ENCODE measurements at places on chromosomes 13 and 19.

GRCh38 chr19:48629599-48630295 is 7.4 kb downstream of the DBP start:
- ATAC-seq: no peak

DNA sequence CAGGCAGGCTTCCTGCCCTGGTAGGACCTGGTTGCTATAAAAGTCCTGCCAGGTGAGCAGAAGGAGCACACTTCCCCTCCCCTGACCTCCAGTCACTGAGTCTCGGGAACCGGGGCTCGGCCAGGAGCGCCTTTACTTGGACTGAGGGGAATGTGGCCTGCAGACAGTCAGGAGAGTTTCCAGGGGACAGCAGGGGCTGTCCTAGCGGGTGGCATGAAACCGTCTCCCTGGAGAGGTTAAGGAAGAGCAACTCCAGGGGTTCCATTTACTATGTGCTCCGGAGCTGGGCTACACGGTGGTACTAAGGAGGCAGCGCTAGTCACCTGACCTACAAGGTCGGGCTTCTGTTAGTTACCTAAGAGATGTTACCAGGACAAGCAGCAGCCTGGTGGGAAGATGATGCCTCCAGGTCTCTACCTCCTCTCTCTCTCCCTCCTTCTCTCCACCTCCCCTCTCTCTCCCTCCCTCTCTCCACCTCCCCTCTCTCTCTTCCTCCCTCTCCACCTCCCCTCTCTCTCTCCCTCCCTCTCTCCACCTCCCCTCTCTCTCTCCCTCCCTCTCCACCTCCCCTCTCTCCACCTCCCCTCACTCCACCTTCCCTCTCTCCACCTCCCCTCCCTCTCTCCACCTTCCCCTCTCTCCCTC is 4.1 kb upstream of the CNOT3 start:
- no peak for ATAC-seq

- ATAC-seq: peak; percentile 97
Measured at GRCh38 chr19:45667620-45668341, at the start of gene GIPR. TSS of gene GIPR (plus strand) at chr19:45668221. CDS start at chr19:45669521, 1,300 bp downstream.

- ATAC-seq: no peak
Measured at GRCh38 chr13:103876571-103876970, 810.4 kb upstream of the SLC10A2 start.

- no peak for ATAC-seq
Measured at GRCh38 chr13:61136093-61136492, 279.6 kb downstream of the PCDH20 start.

GRCh38 chr19:14470031-14470876 is 4.9 kb downstream of the PTGER1 start:
- ATAC-seq: no peak

GRCh38 chr13:62320129-62321108 is 904.8 kb upstream of the PCDH20 start:
- no peak for ATAC-seq

Measured in activated CD4-positive, CD25-positive, alpha-beta regulatory T cell treated with anti-CD3 and anti-CD28 coated beads, Interleukin-2, amount 50 U/mL, for 24 hours (primary cell).